ENCODE measurements at places on chromosomes 6 and 20. TPM values are rescaled to one million over a fixed set of nuclear protein-coding genes. Genes with fewer than 3 reads are reported as not detected.

Gene TSBP1
- not detected for total RNA-seq

Gene LY86
- 2.4 TPM for total RNA-seq

Gene RNF39
- total RNA-seq: not detected

Gene GLP1R
- 10.3 TPM for total RNA-seq

Gene TJAP1
- total RNA-seq: 18.3 TPM

GRCh38 chr6:135299256-135299655, 118.1 kb downstream of the MYB start:
- DNase-seq: no peak

DNA sequence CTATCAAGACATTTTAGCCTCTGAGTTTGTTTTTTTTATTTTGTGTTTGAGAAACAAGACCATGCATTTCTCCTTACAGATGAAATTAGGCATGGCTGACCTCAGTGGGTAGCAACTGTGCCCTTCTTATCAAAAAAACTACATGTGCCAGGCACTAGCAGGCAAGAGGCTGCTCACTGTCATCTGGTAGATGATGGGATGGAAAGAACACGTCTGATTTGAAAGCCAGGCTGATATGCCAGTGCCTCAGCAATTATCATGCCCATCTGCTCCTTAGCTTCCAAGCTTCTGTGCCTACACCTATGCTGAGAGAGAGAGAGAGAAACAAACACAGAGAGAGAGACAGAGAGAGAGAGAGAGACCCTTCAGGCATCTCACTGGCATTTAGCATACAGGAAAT, 149.9 kb downstream of the C6orf118 start:
- no peak for DNase-seq

- no peak for DNase-seq
These were observed 65.5 kb downstream of the TSHZ2 start for GRCh38 chr20:53037621-53038020.

- no peak for DNase-seq
These were observed 6.1 kb downstream of the EEF1A1 start for GRCh38 chr6:73514746-73515110.

GRCh38 chr6:21333715-21334114, 259.8 kb upstream of the SOX4 start:
- no peak for DNase-seq

DNA sequence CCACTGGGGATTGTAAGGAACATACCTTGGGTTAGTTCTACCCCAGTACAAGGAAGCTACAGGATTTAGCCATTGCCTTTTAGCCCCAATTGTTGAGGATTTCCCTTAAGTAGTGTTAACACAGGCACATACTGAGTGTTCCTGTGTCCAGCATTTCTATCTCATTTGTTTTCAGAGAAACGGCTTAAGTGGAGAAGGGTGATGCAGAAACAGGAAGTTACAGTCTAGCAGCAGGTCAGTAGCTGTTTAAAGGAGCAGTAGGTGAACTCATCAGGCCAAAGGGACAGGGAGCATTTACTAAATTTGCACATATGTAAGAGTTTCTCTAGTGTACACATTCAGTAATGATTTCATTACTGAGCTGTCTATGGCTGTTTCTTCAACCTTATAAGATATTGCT, 644.2 kb upstream of the GJE1 start:
- no peak for DNase-seq

- no peak for DNase-seq
These were observed 36.1 kb downstream of the BLOC1S5 start for GRCh38 chr6:8027965-8028651.

DNA sequence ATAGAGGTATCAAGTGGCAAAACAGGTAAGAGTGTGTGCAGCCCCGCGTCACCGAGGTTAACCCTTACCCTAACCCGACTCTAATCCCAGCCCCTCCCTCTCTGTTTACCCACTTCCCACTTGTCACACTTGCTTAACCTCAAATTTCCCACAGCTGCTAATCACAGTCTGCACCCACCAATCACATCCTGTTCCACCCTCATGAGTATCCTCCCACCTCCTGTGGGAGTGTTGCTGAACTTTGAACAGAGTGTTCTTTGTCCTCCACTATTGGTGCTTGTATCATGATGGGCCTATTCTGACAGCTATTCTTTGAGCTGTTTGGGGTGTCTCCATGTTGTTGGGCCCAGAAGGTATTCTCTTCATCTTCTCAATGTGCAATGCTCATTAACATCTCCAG, 487.8 kb downstream of the PTPRT start:
- DNase-seq: no peak

DNA sequence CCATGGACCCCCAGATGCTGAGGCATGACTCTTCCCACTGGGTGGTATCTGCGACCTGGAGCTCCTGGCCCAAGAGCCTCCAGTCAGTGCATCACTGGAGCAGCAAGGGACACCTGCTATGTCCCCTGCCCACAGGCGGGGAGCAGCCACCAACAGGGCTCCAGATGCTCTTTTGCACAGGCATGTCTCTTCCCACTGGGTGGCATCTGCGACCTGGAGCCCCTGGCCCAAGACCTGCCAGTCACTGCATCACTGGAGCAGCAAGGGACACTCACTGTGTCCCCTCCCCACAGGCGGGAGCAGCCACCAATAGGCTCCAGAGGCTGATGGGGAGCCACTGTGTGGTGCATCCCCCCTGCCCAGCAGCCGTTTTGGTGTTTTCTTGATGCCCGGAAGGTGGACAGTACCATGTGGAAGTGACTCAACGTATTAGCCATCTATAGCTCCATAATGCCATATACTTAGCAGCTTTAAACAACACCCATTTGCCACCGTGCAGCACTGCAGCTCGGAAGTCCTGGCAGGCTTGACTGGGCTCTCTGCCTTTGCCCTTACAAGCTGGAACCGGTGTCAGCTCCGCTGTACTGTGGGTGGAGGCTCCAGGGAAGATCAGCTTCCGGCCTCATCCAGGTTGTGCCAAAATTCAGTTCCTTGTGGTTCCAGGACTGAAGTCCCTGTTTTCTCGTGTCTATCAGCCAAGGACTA, 124.9 kb upstream of the CST7 start:
- DNase-seq: no peak
